ENCODE measurements at places on chromosomes 13 and 19.

DNA sequence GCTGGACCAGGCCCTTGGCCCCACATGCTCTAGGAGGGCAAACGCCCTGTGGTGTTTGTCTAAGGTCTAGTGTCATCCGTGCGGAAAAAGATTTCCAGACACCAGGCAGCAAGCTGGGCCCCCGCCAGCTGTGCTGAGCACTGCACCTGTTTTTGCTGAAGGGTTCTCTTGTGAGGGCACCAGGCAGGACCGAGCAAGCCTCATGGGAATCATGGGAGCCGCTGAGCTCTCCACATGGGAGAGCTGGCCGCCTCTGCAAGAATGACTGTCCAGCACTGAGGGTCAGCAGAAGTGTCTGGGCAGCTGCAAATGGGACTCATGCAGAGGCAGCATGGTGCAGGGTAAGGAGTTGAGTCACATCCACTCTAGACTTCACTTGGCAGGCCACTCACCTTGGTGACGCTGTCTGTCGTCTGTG lies 12.0 kb downstream of the B3GNT8 start:
- no peak for DNase-seq

DNA sequence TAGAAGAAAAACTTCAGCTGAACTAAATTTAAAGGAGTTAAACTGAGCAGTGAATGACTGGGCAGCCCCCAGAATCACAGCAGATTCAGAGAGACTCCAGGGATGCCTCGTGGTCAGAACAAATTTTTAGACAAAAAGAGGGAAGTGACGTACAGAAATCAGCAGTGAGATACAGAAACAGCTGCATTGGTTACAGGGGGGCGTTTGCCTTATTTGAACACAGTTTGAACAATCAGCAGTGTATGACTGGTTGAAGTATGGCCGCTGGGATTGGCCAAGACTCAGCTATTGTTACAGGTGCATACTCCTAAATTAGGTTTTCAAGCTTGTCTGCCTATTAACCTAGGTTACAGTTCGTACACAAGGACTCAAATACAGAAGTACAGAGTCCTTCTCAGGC lies 2.2 kb upstream of the SPRYD7 start:
- no peak for DNase-seq

GRCh38 chr13:113456116-113456702 lies 2.9 kb upstream of the ADPRHL1 start:
- DNase-seq = no peak

GRCh38 chr19:8204961-8205360 lies 4.2 kb upstream of the CERS4 start:
- no peak for DNase-seq

GRCh38 chr13:65339241-65339640 lies 1890.9 kb downstream of the PCDH9 start:
- no peak for DNase-seq

GRCh38 chr13:21610687-21611086 lies 6.7 kb upstream of the MICU2 start:
- no peak for DNase-seq

DNA sequence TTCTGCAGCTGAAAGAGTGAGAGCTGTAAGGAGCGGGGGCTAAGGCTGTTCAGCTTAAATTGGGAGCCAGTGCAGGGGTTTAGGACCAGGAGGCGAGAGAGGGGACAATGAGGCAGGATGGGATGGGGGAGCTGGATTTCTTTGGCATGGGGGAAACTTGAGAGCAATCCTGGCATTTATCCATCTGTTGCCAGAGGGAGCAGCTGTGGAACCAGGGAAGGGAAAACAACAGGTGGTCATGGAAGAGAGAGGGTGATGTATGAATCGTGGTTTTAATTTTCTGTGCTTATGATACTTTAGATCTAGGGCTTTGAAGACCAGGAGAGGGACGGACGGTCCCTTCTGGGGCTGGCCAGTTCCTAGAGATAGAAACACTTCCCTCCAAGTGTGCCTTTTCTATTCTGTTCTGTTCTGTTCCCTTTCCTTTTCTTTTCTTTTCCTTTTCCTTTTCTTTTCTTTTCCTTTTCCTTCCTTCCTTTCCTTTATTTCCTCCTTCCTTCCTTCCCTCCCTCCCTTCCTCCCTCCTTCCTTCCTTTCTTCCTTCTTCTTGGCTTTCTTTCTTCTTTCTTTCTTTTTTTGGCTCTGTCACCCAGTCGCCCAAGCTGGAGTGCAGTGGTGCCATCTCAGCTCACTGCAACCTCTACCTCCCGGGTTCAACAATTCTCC lies 16.0 kb upstream of the CCL25 start:
- no peak for DNase-seq

DNA sequence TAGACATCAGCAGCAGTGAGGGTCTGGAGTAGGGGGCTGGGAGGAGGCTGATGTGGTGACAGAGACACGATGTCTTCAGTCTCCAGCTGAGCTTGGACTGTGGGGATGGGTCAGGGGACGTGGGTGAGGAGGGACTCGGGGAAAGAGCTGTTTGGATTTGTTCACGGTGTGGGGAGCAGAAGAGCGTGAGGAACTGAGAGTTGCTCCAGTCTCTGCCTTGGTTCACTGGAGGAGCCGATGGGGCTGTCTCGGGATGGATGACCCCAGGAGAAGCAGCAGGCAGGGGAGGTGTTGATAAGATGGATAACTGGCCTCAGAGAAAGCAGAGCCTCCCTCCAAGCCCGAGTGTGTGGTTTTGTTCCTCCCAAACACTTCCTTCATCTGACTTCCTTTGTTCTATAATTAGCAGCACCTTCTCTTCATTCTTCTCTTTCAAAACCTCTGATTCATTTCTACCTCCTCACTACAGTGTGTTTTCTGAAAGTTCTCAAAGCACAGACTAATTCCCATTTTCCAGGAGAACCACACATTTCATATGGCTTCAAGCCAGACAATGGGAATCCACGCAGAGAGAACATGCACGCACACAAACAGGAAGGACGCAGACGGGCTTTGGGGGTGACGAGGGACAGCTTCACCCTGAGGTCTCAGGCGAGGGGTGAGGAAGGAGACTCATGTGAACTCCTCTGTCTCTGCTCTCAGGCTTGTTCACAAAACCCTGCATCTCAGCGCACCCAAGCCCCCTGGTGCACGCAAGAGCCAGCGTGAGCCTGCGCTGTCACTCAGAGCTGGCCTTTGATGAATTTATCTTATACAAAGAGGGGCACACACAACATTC lies 18.6 kb downstream of the LAIR2 start:
- DNase-seq = no peak

Data from NCI-H1436 treated with DMSO at 0.1 percent for 48 hours (cell line).